Activated CD4-positive, alpha-beta T cell treated with anti-CD3 and anti-CD28 coated beads, Interleukin-2, Interleukin-6, amounts not matched to agents 100 ng/mL and 50 ng/mL, durations not matched to agents 16 hours and 8 hours (primary cell): ENCODE measurements at places on chromosomes 1 and 21.

DNA sequence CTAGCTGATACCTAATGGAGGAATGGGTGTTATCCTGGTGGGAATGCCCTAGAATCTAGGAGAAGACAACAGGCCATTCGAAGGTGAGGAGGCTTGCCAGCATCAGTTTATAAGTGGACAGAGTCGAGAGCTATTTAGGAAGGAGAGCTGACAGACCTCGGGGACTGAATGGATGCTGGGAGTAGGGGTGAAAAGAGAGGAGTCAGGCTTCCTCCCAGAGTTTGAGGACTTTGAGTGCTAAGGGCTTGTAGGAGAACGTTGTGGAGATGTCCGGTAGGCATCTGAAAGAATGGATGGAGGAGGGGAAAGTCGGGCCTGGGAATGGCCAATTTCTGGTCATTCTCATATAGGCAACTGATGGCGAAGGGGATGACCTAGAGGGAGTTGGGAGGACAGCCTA lies 155.1 kb downstream of the DYRK1A start:
- no peak for DNase-seq

DNA sequence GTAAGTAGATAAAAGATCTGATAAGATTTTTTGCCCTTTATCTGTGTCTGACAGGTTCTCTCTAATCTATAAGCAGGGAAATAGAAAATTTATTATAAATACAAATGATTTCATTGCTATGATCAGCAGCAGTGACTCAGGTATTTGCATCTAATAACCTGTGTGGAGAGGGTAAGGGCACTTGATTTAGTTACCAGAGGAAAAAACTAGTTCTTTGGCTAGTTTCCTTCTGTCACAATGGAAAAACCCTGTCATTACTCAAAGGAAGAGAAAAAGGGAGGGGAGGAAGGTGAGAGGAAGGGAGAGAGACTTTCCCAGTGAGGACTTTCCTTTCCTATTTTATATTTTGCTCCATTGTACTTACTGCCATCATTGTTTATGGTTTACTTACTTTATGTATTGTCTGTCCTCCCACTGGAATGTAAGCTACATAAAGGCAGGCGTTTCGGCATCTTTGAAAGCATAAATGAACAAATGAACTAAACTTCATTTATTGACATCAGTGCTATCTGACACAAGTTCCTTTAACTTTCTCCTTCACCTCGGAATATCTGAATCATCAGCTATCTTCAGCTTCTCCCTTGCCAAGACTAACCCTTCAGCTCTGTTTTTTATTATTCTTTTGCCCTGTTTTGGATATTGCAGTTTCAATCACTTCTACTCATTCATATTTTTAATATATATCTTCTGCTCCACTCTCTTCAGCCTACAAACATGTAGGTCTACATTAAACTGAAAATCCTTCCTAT lies 34.9 kb downstream of the WDR3 start:
- no peak for DNase-seq

GRCh38 chr1:29310616-29311180 lies 74.4 kb downstream of the PTPRU start:
- no peak for DNase-seq

- DNase-seq, result no peak
Measured at GRCh38 chr1:18229625-18230024, 122.0 kb downstream of the IGSF21 start.

GRCh38 chr1:184310157-184310819 lies 76.5 kb upstream of the C1orf21 start:
- DNase-seq, result no peak
